ENCODE measurements at places on chromosomes 11 and 22.

- no peak for DNase-seq
These were observed 42.8 kb upstream of the NUP50 start for GRCh38 chr22:45120931-45121330.

GRCh38 chr22:43216738-43217137 is 29.8 kb upstream of the TTLL12 start:
- no peak for DNase-seq

- no peak for DNase-seq
These were observed 146.1 kb downstream of the OR4C45 start for GRCh38 chr11:50178737-50179136.

GRCh38 chr11:66665369-66665768 is 12.3 kb downstream of the RBM4B start:
- no peak for DNase-seq

DNA sequence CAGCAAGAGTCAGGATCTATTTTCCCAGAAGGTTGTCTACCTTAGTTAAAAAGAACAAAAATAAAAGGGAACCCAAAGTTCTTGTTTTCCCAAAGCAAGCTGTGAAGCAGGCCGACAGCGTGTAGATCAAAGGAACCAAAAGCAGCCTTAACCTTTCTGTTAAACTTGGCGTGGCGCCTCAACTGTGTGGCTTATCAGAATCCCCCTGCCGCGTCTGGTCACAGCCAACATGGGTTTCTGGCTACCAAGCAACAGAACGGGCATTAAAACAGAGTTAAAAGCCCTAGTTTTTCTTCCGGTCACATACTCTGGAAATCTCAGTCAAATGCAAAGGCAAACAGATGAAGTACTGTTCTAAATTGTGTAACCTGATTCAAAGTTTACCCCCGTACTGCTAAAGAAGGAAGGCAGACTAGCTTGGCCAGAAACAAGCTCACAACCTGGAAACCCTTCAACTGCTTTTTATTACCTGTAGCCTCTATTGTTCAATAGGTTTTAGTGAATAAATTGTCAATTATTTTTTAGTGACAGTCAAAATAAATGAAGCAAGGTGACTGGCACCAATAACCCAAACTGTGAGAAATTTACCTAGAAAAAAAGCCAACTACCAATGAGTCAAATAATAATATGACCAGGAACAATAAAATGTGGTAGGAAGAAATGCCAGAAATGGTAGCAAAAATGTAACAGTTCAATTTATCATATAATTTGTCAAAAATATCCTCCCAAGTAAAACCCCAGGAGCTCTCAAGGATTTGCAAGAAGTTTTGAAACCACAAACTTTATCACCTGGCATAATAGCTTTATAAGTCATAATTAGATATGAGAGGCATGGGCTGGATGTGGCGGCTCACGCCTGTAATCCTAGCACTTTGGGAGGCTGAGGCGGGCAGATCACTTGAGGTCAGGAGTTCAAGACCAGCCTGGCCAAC is 21.4 kb downstream of the CHKA start:
- DNase-seq = no peak

DNA sequence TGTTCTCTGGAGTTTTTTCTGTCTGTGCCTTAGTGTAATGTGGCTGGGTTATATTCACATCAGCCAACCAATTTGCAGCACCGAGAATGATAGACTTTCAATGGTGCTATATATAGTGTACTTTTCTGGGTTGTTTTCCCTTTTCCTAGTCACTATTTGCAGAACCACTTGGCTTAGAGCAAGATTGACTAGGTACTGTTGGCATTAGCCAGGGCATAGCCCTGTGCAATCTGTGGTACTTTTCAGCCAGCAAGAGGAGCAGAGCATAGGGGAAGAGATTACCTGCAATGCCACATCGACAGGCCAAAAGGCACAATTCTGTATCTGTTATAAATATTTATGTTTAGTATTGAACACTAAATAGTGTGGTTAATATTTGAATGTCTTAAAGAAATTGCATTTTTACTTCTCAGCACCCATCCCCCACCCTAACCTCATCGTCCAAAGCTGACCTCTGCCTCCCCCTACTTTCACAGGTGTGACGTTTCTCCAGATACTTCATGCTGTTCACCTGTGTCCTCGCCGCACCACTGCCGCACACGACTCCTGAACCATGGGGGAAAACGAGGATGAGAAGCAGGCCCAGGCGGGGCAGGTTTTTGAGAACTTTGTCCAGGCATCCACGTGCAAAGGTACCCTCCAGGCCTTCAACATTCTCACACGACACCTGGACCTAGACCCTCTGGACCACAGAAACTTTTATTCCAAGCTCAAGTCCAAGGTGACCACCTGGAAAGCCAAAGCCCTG is 51.4 kb downstream of the MICAL2 start:
- DNase-seq = no peak

GRCh38 chr11:117462183-117462863 is 134.7 kb downstream of the CEP164 start:
- DNase-seq = no peak

DNA sequence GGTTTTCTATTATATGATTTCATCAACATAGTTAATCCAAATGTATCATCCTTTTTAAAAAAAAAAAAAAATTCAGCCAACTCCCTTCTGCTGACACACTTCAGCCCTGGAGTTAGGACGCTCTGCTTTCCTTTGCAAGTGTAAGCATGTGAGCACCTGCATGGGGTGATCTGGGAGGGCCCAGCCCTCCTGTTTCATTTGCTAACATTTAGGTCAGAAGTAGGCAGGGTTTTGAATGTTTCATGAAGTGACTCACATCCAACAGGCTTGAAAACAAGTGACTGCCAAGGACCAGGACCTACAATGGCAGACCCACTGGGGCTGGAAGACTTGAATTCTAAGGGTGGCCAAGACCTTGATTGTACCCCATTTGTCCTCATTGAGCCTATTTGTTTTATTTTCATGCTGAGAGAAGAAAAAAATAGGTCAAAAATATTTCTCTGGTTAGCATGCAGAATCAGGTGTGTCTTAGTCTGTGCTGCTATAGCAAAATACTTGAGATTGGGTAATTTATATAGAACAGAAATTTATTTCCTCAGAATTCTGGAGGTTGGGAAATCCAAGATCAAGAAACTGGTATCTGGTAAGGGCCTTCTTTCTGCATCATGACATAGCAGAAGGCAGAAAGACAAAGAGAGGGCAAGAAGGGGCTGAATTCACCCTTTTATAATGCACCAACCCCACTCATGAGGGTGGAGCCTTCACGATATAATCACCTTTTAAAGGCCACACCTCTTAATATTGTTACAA is 137.6 kb downstream of the CD44 start:
- no peak for DNase-seq

GRCh38 chr11:111378861-111379601 is at the start of gene POU2AF1:
TSS of gene POU2AF1 (minus strand) at chr11:111379275. CDS start at chr11:111379177, 98 bp downstream.
- DNase-seq = peak; percentile 58

DNA sequence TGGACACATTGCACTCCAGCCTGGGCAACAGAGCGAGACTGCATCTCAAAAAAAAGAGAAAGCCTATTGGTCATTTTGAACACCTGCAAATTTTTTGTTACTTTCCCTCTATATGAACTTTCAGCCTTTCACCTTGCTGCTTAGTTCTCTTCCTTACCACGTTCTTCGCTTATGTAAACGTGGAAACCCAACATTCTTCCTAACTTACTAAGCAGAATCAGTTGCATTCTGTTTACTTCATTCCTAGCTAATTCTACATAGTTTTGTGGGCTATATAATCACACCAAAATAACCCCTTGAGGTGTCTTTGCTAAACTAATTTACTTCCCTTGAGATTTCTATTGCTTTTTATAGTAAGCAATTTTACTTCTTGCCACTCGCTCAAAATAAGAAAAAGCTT is 23.2 kb downstream of the MS4A4A start:
- DNase-seq = no peak

GRCh38 chr11:118908264-118908663 is 17.5 kb downstream of the BCL9L start:
- no peak for DNase-seq

DNA sequence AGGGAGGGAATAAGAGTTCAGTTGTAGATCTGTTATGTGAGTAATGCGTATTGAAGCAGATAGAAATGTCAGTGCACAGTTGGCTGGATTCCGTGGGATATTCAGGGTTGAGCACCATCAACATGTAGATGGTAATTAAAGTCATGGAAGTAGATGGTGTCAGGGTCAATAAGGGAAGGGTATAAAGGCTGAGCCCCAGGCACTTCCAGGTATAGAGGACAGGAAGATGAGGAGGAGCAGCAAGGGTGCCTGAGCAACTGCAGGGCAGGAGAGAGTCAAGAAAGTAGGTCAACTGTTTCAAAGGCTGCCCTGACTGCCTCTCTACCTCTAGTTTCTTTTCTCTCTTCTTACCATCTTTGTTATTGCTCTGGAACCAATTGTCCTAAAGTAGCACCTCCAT is 85.9 kb downstream of the MICAL2 start:
- no peak for DNase-seq

DNA sequence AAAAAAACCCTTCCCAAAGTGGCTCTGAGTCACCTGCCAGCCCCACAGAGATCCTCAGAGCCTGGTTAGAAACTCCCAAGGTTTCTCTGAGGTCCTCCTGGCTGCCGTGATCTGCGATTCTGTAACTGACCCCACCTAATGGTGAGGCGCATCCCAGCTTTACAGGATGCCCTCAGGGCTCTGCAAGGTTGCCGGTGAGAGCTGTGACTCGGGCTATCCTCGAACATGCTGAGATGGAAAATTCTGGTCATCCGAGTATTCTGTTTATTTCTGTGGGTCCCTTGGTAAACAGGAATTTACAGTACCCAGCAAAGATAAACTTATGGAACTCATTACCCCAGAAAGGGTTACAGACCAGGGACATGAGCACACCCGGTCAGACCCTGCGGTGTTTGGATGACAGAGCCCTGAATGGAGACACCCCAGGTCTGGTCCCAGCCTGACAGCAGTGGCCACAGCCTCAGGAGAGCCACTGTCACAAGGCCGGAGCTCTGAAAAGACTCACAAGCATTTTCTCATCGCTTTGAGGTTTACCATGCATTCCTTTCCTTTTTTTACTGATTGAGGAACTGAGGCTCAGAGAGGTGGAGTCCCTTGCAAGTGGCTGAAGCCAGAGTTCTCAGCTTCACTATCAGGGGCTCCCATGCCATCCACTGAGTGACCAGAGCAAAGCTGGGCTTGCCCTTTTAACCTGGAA is 22.2 kb downstream of the LIF start:
- DNase-seq = no peak

DNA sequence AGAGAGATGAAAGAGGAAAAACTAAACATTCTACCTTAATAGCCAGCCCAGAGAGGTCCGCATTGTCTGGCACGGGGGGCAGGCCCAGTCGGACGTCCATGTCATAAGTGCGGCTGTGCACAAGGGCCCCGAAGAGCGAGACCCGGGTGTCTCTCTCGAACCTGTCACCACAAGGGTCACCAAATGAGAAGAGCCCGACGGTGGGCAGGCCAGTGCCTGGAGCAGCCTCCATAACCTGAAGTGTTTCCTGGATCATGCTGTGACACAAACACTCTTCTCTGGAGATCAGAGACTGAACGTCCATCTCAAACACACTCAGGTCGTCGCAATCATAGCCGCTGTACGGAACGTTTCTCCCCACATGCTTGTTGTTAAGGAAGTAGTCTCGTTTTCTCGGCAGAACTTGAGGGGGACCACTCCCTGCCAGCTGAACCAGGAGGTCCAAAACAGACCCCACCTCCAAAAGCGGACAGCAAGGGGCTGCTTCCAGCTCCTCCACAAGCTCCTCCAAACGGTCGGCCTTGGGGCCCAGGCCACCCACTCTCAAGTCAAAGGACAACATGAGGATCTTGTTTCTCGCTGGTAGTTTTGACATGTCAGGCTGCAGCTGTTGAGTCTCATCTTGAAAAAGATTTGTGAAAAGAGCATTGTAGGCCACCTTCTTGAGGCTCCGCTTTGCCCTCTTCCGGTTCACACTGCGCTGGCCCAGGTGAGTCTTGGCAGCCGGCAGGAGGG is 971 bp downstream of the TUBGCP6 start:
- no peak for DNase-seq

DNA sequence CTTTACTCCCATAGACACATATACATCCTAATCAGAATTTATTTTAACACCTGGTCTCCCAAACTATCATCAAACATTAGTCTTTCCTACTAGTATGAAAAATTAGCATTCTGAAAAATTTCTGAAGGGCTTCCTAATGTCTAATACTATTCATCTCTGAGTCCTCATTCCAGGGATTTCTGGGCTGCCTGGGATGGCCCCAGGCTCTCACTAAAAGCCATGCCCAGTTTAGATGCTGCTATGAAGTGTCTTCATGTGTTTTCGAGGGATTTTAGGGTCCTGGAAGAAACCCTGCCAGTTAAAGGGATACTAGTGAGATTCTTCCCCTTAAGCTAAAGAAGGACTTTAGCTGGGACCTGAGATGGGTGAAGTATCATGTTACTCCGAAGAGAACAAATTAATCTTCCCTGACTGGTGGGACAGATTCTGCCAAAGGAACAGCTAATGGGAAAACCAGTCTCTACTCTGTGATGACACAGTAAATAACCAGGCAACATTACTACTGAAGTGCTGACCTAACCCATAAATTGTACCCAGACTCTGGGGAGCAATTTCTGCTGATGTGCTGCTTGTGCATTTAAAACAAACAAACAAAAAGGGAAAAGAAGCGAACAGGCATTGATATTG is 342.6 kb downstream of the SOX6 start:
- no peak for DNase-seq

GRCh38 chr22:30436196-30436595 is 10.6 kb downstream of the MTFP1 start:
- no peak for DNase-seq
